ENCODE measurements at places on chromosomes 12 and 14. TPM values are rescaled to one million over a fixed set of nuclear protein-coding genes. Genes with fewer than 3 reads are reported as not detected.

Gene STYK1
- 1.1 TPM for total RNA-seq

- no peaks in the 10 kb centered on the region for H3K36me3 ChIP-seq
- no peak for DNase-seq
- H3K27me3 ChIP-seq: peaks cover 6% of the 10 kb centered on the region
Observed at GRCh38 chr12:128973883-128974681, 120.8 kb downstream of the GLT1D1 start.

- H3K27ac ChIP-seq: peak overlapping the region; percentile 87
- peak overlapping the region; percentile 49 for H3K4me3 ChIP-seq
- peaks cover 24% of the 10 kb centered on the region for H3K36me3 ChIP-seq
- H3K27me3 ChIP-seq: no peaks in the 10 kb centered on the region
Observed at GRCh38 chr14:31360919-31361662, 59.3 kb downstream of the HEATR5A start.

GRCh38 chr12:106130474-106131113, 8.2 kb downstream of the NUAK1 start:
- no peak overlapping the region for H3K27ac ChIP-seq
- H3K4me3 ChIP-seq: no peak overlapping the region
- peaks cover 78% of the 10 kb centered on the region for H3K4me1 ChIP-seq
- no peak for DNase-seq

Gene KCNMB4
- total RNA-seq: 1.0 TPM

GRCh38 chr14:46940611-46941010, 289.0 kb upstream of the RPL10L start:
- no peaks in the 10 kb centered on the region for H3K36me3 ChIP-seq
- H3K4me3 ChIP-seq: no peak overlapping the region
- H3K27ac ChIP-seq: no peak overlapping the region
- no peak for DNase-seq

Gene C12orf60
- 0.92 TPM for total RNA-seq

DNA sequence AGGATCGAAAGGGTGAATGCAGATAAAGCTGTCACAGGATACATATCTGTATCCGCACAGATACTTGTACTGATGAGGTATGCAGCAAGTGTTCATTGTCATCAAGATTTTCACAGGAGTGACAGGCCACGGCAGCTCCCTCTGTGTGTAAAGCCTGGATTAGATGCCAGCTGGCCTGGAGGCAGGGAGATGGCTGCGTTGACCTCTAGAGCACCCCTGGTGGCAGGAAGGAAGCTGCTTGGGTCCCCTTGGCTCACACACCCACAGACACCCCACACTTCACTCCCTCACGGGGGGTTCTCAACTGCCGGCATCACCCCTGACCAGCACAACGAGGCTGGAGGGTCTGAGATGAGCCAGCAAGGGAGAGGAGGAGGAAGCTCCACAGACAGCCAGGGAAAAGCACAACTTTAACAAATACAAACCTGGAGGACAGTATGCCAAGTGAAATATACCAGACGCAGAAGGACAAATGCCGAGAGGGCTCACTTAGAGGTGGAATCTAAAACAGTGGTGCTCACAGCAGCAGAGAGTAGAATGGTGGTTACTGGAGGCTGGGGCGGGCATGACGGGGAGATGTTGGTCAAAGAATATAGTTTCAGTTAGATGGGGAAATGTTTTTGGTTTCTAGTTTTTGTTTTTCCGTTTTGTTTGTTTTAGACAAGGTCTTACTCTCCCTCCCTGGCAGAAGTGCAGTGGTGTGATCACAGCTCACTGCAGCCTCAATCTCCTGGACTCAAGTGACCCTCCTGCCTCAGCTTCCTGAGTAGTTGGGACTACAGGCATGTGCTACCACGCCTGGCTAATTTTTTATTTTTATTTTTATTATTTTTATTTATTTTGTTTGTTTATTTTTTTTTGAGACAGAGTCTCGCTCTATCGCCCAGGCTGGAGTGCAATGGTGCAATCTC, 45.7 kb downstream of the TEAD4 start:
- no peak overlapping the region for H3K27ac ChIP-seq
- peaks cover 11% of the 10 kb centered on the region for H3K4me1 ChIP-seq
- peaks cover 5% of the 10 kb centered on the region for H3K36me3 ChIP-seq
- DNase-seq: no peak
- no peaks in the 10 kb centered on the region for H3K27me3 ChIP-seq
